Common myeloid progenitor, CD34-positive (primary cell): ENCODE measurements at places on chromosomes 4 and X.

GRCh38 chr4:76782837-76783236, 115.1 kb downstream of the SOWAHB start:
- no peaks in the 10 kb centered on the region for H3K27me3 ChIP-seq
- no peaks in the 10 kb centered on the region for H3K36me3 ChIP-seq
- no peak for DNase-seq

DNA sequence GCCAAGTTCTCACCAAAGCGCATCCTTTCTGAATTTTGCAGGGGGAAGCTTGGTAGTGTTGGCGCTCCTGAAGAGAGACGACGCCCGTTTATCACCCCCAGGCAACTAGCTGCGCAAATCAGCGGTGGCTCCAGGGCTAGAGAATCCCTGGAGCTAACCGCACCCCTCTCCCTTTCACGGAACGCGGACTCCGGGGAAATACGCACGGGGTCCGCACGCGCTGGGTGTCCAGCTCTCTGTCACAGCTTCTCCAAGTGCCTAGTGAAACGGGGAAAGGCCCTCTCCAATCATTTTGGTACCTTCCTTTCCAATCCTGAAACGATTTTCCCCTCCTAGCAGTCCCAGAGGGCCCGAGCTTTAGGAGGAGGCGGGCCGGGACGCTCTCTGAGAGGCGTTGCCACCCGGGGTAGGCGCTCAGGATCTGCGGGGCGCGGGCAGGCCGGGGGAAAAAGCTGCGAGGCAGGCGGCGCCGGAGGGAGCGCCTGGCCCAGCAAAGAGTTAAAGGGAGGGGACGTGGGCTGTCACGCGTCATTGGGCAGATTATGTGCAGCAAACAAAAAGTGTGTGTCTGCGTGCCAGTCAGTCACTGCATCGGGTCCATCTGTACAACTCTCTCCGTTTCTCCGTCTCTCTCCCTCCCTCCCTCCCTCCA, at the start of gene PRDM8:
TSS of gene PRDM8 (plus strand) at position 582 of the 652 bp plus-strand sequence. CDS start 2,578 bp downstream, outside the sequence.
- no peaks in the 10 kb centered on the region for H3K36me3 ChIP-seq
- peak within 1 kb of the TSS; percentile 46 for H3K4me3 ChIP-seq
- no peak within 1 kb of the TSS for H3K27ac ChIP-seq
- no peak for DNase-seq
- no peaks in the 10 kb centered on the region for H3K27me3 ChIP-seq

DNA sequence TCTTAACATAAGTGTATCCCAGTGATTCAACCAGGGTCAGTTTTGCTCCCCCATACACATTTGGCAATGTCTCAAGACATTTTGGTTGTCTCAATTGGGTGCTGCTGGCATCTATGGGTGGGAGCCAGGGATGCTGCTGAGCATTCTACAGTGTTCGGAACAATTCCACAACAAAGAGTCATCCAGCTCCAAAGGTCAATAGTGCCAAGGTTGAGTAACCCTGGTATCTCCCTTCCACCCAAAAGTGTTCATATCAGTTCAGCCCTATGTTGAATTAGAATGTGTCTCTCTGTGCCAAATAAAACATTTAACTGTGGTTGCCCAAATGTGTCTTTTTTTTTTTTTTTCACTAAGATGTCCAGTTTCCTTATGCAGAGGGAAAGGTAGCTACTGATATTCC, 129.4 kb upstream of the RAI2 start:
- H3K4me1 ChIP-seq: no peaks in the 10 kb centered on the region
- H3K4me3 ChIP-seq: no peak overlapping the region

- H3K27ac ChIP-seq: no peak overlapping the region
- H3K27me3 ChIP-seq: no peaks in the 10 kb centered on the region
- H3K4me3 ChIP-seq: no peak overlapping the region
- DNase-seq: no peak
Observed at GRCh38 chr4:153647975-153648374, 36.1 kb upstream of the TLR2 start.

DNA sequence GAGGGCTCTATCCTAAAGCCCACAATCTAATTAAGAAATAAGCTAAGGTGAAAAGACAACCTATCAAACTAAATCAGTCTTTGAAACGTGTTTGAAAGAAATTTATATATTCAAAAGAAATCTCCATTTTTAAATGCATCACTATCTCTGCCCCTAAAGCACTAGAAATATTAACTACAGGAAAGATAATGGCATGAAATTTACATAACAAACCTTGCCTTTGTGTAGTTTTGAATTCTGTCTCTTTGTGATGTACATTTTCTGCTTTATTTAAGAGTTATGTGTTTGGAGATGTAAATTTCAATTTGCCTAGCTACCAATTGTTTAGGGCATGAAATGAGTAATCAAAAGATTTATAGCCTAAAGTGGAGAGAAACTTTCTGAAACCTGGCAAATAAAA, 286.1 kb upstream of the TBX22 start:
- H3K27ac ChIP-seq: no peak overlapping the region
- no peaks in the 10 kb centered on the region for H3K36me3 ChIP-seq
- no peaks in the 10 kb centered on the region for H3K4me1 ChIP-seq
- no peak overlapping the region for H3K4me3 ChIP-seq
- no peaks in the 10 kb centered on the region for H3K27me3 ChIP-seq
- DNase-seq: no peak

DNA sequence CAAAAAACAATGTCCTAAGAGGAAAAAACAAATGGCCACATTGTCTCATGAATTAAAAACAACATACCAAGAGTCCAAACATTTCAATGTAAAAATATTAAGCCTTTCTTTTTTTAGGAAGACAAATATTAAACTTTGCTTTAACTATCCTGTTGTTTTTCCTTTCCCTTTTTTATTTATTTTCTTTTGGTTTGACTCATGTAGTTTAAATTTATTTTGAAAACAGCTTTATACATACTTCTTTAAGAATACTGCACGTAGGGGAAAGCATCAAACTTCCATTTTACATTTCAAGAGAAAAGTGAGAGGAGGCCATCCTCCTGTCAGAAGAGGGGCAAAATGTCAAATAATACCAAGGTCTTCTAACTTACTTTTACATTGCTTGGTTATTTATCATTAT, 8.7 kb downstream of the GAB1 start:
- no peaks in the 10 kb centered on the region for H3K27me3 ChIP-seq
- no peaks in the 10 kb centered on the region for H3K4me1 ChIP-seq
- DNase-seq: no peak
- no peak overlapping the region for H3K4me3 ChIP-seq
- H3K36me3 ChIP-seq: no peaks in the 10 kb centered on the region

GRCh38 chrX:122046226-122046625, 998.8 kb downstream of the GLUD2 start:
- no peak overlapping the region for H3K4me3 ChIP-seq
- H3K27ac ChIP-seq: no peak overlapping the region
- no peaks in the 10 kb centered on the region for H3K27me3 ChIP-seq

- no peaks in the 10 kb centered on the region for H3K36me3 ChIP-seq
- H3K4me3 ChIP-seq: no peak overlapping the region
- H3K27ac ChIP-seq: no peak overlapping the region
Observed at GRCh38 chr4:28357990-28358389, 1497.3 kb downstream of the STIM2 start.

DNA sequence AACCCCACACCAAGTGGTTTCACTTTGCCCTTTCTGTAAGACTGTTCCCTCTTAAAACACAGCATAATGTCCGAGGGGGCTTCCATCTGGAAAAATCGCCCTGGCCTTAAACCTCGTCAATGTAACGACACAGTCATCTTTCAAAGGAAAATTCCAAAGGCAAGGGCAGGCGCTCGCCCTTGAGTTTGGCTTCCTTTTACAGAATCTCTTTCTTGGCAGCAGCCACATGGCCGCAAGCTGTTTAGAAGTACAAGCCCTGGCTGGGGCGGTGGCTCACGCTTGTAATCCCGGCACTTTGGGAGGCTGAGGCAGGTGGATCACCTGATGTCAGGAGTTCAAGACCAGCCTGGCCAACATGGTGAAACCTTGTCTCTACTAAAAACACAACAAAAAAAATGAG, 27.1 kb upstream of the GRPEL1 start:
- no peak overlapping the region for H3K27ac ChIP-seq
- H3K36me3 ChIP-seq: no peaks in the 10 kb centered on the region
- H3K4me3 ChIP-seq: no peak overlapping the region
- H3K4me1 ChIP-seq: no peaks in the 10 kb centered on the region
- no peak for DNase-seq

- H3K36me3 ChIP-seq: no peaks in the 10 kb centered on the region
- no peak overlapping the region for H3K27ac ChIP-seq
- H3K4me3 ChIP-seq: no peak overlapping the region
- H3K4me1 ChIP-seq: no peaks in the 10 kb centered on the region
Observed at GRCh38 chrX:15864629-15865028, 10.0 kb upstream of the AP1S2 start.

DNA sequence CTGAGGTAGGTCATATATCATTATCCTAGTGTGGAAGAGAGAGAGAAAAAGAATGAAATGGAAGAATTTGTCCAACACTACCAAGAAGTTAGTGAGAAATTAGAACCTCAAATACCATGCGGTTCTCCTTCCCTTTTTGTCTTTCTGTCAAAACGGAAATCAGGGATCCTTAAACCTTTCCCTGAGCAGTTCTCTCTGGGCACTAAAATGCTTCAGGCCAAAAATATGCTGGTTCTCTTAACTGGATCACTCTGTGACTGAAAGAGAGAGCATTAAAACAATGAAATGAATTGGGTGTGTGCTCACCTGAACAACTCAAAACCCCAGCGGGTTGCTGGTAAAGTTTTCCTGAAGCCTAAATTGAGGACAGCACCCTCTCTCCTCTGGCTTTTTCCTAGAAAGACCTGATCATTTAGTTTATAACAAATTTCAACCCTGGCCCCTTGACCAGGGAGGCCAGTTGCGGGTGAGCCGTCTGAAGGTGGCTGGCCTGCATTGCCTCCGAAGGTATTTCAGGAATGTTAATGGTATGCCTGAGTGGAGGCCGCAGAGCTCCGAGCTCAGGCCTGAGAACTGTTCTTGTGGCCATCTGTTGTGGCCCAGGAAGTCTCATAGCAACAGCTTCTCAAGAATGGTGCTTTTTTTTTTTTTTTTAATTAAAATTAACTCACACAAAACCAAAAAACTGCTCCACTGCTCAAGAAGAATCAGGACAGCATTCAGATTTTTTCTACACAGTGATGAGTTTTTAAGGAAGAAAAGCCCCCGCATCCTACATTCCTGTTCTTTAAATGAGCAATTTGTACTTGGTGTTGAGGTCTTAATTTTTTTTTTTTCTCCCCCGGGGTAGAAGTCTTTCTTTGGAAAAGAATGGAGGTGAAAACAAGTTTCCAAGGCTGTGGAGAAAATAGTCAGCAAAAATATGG, 155.1 kb downstream of the SHROOM3 start:
- no peak overlapping the region for H3K27ac ChIP-seq
- H3K36me3 ChIP-seq: no peaks in the 10 kb centered on the region
- peaks cover 7% of the 10 kb centered on the region for H3K27me3 ChIP-seq
- no peaks in the 10 kb centered on the region for H3K4me1 ChIP-seq
- no peak overlapping the region for H3K4me3 ChIP-seq
- DNase-seq: no peak

DNA sequence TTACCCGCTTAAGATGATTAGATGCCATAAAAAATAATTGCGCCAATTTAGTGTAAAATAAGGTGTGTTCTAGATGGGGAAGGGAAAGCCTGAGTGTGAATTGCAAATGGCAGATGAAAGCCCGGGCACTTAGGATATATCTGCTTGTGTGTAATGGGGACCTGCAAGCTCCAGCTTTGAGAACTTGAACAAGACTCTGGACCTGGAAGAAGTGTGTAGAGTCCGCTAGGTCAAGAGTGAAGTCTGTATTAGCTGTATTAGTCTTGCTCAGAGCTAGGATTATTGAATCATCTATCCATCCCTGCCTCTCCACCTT, 4.2 kb downstream of the NEUROG2 start:
- no peak overlapping the region for H3K27ac ChIP-seq
- H3K27me3 ChIP-seq: peaks cover 97% of the 10 kb centered on the region
- H3K36me3 ChIP-seq: no peaks in the 10 kb centered on the region
- DNase-seq: no peak
- H3K4me3 ChIP-seq: no peak overlapping the region

GRCh38 chr4:181799561-181800069, 443.6 kb upstream of the TENM3 start:
- no peaks in the 10 kb centered on the region for H3K27me3 ChIP-seq
- no peaks in the 10 kb centered on the region for H3K36me3 ChIP-seq
- H3K27ac ChIP-seq: no peak overlapping the region
- no peaks in the 10 kb centered on the region for H3K4me1 ChIP-seq
- no peak for DNase-seq
- no peak overlapping the region for H3K4me3 ChIP-seq

DNA sequence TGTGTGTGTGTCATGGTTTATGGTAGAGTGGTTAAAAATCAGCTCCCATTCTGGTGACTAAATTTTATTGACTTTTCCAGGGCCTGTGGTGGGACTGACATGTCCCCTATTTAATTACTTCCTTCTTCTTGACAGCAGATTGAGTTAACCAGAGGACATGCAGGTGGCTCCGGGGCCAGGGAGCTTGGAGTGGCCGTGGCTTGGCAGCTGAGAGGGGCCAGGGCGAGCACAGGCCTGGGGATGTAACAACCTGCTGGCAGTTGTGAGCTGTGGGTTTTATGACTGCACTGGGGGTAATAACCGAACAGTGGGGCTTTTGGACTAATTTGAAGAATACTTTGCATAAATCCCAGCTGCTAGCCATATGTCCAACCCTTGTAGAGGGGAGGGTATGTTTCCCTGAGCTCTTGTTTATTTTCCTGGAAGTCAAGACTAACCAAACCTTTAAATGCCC, 186.0 kb downstream of the MID1IP1 start:
- H3K27ac ChIP-seq: no peak overlapping the region
- no peak overlapping the region for H3K4me3 ChIP-seq
- H3K36me3 ChIP-seq: no peaks in the 10 kb centered on the region
- H3K4me1 ChIP-seq: peaks cover 8% of the 10 kb centered on the region

DNA sequence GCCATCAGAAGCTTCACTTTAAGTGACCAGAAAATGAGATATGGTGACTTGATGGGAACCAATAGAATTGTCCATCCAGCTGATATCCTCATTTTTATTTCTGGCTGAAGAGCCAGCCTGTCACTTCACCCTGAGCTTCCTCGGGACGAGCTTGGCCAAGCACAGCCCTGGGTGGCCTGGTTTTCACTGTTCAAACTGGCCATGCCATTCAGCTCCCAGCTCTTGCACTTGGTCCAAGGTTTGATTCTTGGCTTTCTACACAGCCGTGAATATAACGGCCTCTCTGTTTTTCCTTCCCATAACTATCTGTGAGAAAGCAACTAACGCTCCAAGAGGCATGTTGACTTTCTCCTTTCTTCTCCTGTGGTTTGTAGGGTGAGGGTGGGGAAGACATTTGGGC, 71.9 kb downstream of the LIMCH1 start:
- no peak overlapping the region for H3K4me3 ChIP-seq
- H3K36me3 ChIP-seq: peaks cover 3% of the 10 kb centered on the region
- peaks cover 4% of the 10 kb centered on the region for H3K4me1 ChIP-seq
- H3K27ac ChIP-seq: no peak overlapping the region
- DNase-seq: no peak

DNA sequence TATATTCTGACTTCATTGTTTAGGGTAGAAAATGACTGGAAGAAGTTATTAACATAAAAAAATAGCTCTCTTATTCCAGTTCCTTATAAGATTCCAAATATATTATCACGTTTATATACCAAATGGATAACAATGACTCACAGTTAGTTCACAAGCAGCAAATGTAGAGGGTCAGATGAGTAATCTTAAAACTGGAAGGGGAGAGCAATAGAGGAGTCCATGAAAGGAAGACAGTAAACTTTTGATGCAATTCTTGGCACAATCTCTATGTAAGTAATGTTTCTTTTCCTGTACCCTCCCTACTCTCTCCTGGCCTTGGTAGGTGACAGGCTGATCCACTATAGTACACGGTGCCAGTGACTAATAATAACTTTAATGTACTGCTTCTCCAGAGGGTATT, 259.0 kb upstream of the TRPC5 start:
- no peaks in the 10 kb centered on the region for H3K4me1 ChIP-seq
- DNase-seq: no peak
- no peak overlapping the region for H3K4me3 ChIP-seq
- H3K27me3 ChIP-seq: no peaks in the 10 kb centered on the region
